NCI-H1436 treated with DMSO at 0.1 percent for 48 hours (cell line): ENCODE measurements at places on chromosomes 11 and 22.

DNA sequence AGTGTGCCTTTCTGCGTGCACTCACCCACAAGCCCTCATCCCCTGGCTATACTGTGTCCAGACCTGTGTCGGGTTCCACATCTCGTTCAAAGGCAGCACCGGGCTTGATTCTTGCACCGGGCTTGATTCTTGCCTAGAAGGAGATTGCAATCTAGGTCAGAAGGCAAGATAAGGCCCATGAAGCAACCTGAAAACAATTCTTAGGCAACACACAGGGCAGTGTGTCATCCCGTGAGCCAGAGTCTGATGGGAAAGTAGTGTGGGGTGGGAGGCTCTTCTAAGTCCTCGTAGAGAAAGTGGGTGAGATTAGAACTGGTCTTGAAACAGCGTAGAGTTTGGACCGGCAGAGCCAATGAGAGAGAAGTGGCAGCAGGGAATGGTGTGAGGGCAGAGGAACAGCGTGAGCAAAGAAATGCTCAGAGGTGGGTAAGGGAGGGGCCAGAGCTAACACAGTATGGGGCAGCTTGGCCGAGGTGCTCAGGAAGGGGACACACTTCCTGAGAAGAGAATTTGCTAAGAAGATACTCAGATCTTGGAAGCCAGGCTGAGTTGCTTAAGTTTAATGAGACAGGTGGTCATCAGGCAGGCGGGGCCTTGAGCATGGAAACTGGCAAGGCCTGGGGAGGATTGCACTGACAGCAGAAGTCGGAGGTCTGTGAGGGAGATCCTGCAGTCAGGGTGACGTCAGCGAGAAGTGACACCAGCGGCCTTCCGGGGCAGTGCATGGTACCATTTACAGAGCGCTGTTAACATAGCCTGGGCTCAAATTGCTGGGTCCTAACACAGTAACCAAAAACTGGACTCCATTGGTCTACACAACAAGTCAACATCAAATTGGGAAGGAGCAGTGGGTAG, 40.7 kb upstream of the DKK3 start:
- no peak for DNase-seq

GRCh38 chr11:2655834-2656622, 43.8 kb downstream of the KCNQ1OT1 start:
- DNase-seq: no peak

- no peak for DNase-seq
These were observed 15.6 kb upstream of the SUSD2 start for GRCh38 chr22:24165673-24166072.

GRCh38 chr11:19026862-19027261, 33.7 kb downstream of the MRGPRX2 start:
- no peak for DNase-seq
